Activated T-helper 1 cell treated with Interleukin-2 at 50 U/mL for 16 hours (primary cell): ENCODE measurements at places on chromosomes 11 and 22.

DNA sequence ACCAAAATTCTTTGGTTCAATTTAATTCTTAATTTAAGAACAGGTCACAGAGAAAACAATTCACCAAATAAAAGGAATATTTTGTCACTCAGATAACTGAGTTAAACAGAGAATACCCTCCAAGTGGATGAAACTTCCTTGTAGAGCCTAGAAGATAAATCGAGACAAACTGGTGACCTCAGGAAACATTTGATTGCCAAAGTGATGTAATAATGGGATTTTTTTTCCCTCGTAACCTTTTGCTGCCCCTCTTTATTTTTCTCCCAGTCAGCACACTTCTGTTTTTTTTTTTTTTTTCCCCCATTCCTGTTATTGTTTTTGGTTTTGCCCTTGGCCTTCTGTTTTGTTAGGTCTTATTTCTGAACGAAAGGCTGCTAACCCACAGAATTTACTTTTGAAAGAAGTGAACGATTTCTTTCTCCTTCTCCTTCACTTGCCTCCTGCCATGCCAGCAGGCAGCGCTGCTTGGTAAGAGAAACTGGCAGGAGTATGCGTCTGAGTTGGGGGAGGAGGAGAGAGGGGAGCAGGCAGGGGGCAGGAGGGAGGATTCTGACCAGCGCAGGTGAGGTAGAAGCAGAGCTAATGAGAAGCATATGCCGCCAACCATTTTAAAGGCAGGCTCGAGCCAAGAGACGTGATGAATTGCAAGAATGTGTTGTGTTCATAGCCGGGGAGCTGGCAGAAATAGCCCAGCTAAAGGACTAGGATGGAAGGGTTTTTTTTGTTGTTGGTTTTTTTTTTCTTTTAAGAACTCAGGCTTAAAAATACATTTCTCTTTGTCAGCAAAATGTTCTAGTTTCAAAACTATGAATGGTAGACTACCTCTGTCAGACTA, 121.9 kb upstream of the MTMR2 start:
- no peak for DNase-seq

DNA sequence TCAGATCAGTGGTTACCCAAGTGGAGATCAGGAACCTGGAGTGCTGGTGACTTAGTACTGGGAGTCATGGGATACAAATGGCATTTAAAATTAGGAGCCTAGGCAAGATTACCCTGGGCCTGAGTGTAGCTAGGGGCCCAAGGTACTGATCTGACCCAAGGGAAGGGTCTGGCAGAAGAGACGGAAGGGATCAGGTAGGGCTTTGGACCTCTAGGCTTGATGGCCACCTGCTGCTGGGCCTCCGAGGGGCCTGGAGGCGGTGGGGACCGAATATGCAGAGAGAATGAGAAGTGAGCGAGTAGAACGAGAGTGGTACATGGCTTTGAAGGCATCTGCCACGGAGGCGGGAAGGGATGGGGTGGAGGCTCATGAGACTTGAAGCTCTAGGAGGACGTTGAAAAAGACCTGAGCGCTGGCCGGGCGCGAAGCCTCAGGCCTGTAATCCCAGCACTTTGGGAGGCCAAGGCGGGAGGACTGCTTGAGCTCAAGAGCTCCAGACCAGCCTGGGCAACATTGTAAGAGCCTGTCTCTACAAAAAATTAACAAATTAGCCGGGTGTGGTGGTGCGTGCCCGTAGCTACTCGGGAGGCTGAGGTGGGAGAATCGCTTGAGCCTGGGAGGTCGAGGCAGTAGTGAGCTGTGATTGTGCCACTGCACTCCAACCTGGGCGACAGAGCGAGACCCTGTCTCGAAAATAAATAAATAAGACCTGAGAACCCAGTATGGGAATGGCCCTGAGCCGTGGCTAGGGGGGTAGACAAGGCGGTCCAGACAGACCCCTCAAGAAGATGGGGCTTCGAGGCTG, 563 bp upstream of the PPIL2 start:
- DNase-seq: no peak

GRCh38 chr11:93608364-93608763, 53.1 kb upstream of the CEP295 start:
- DNase-seq: no peak

- DNase-seq: no peak
These were observed 980.5 kb upstream of the CNTN5 start for GRCh38 chr11:98040061-98040808.

- no peak for DNase-seq
These were observed 33.1 kb upstream of the SPON1 start for GRCh38 chr11:13929395-13929891.

DNA sequence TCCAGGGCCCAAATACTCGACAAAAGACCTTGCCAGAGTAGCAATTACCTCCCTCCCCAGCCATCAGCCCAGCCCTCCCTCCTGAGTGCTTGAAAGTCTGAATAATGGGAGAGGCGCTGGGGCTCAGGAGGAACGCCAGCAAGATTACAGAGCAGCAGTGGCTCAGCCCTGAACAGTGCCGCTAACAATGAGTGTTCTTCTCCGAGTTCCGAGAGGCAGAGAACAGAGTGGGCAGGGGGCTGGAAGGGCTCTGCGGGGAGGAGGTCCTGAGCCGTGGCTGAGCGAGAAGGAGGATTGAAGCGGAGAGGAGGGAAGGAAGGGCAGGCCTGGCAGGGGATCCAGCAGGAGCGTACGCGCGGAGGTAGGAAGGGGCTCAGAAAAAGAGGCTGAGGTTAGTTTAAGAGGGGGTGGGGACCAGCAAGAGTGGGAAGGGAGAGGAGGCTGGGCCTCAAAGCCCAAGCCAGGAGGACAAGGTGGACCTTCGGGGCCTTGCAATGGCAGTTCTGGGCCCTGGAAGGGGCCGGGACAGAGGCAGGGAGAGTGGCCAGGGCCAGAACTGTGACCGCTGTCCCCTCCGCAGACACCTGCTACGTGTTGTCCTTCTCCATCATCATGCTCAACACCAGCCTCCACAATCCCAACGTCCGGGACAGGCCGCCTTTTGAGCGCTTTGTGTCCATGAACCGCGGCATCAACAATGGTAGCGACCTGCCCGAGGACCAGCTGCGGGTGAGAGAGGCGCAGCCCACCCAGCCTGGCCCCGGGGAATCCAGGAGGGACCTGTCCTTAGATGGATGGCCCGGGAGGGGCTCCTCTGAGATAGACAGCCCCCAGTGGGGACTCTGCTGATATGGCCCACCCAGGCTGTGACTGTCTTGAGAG, 20.6 kb downstream of the CYTH4 start:
- DNase-seq: no peak

GRCh38 chr11:72988821-72989220, 153.3 kb downstream of the FCHSD2 start:
- no peak for DNase-seq

DNA sequence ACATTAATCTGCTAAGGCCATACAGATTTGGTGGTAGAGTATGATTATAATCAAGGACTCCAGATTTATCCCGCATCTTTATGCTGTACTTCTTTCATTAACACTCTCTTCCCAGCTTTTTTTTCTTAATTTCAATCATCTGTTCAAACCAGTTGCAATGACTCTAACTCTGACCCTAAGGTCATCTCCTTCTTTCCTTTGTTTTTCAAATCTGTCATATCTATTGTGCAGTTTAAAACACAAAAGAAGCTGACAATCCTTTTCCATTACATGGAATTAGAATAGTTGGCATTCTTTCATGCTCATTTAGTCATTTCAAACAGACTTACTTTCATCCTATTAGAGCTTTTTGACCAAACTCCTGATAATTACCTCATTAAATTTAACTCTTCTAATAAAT, 53.6 kb upstream of the GRM5 start:
- DNase-seq: no peak

DNA sequence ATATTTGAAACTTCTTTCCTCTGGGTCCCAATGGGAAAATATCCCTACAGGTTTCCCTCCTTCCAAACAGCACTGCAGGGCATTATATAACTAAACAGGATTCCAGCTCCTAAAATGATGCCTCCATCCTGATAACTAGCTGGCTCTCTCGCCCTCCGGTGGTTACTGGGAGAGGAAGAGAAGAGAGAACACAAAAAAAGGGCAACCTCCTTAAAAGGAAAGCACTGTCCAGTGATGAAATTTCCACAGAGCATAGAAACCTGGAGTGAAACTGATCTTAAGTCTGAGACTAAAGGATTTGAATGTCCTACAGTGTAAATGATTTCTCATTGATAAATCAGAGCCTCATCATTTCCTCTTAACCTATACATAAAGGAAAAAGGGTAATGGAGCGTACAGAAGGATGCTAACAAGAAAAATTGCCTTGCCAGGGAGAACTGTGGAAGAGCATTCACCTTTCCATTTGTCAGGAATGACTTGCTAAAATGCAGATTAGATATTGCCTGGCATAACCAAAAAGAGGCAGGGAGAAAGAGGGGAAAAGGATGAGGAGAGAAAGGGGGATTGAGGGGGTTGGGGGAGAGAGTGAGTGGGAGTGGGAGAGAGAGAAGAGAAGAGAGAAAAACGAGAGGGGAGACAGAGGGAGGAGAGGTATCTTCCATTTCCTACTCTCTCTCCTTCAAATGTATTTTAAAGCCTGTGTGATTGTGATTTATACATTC, 121.3 kb downstream of the APOL5 start:
- DNase-seq: no peak

DNA sequence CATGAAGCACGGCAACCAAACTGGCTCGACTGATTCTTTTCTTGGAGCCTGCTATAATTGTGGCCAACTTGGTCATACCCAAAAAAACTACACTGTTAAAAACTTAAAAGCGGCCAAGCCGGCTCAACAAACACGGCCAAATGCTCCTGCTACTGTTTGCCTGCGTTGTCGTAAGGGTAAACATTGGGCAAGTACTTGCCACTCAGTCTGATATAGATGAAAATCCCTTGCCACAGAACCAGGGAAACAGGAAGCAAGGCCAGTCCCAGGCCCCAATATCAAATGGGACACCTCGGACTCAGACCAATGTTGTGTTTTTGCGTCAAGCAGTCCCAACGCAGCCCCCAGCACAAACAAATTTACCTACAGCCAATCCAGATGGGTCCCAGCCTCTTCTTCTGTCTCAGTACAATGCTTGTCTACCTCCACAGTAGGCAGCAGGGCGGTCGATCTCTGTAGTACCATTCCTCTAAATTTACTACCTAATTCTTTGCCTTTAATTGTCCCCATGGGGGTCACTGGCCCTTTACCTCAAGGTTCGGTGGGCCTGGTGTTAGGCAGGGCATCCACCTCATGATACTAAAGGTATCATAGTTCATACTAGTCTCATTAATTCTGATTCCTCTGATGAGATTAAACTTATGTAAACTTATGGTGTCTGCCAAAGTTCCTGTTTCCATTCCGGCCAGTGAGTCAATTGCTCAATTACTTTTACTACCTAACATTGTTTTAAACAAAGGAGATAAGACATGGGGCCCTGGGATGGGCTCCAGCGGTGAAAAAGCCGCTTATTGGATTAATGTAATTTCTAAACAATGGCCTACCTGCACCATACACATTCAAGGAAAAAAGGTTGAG, 3.7 kb upstream of the COMT start:
- DNase-seq: no peak

- DNase-seq: no peak
These were observed 93.8 kb upstream of the ARHGAP42 start for GRCh38 chr11:100593291-100593690.

DNA sequence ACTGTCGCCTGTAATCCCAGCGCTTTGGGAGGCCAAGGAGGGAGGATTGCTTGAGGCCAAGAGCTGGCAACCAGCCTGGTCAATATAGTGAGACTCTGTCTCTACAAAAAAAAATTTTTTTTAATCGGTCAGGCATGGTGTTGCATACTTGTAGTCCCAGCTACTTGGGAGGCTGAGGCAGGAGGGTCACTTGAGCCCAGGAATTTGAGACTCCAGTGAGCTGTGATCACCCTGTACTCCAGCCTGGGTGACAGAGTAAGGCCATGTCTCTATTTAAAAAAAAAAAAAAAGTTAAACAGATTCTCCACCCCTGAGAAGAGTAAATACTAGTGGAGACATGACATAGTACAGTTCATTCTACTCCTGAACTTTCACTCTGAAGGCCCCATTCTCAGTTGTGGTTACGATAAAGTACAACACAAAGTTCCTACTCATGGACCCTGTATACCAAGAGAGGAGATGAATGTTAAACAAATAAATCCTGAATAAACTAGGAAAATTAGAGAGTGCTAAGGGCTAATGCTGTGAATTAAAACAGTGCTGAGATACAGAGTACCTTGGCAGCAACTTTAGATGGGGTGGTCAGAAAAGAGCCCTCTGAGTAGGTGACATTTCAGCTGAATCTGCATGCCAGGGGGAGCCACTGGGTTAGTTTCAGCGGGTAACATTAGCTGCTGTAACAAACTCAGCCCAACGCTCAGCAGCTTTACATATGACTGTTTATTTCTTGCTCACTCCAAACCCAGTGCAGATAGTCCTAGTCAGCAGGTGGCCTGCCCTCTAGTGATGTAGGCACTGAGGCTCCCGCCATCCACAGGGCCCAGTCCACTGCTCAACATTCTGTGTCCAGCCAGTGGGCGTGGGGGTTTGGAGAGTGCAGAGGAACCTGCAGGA, 75.1 kb downstream of the DBX1 start:
- no peak for DNase-seq

- no peak for DNase-seq
These were observed 20.0 kb downstream of the APLNR start for GRCh38 chr11:57217053-57217452.

GRCh38 chr22:31080164-31080847, 812 bp upstream of the SMTN start:
- no peak for DNase-seq

GRCh38 chr11:93819966-93820695, 30.3 kb downstream of the VSTM5 start:
- DNase-seq: no peak

DNA sequence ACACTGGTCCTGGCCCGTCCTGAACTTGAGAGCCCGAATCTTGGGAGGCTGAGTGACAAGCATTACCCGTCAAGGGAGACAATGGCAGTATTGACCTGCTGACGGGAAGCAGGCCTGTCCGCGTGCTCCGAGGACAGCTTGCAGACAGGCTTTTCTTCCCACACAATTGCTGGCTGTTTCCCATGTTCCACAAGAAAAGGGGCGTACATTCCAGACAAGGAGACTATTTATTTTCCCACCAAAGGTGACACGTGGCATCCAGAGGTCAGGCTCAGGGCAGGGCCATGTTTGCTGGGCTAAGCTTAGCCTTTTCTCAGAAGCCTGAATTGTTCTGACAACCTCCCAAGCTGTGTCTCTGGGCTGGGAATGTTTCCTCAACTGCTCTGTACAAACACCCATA, 86.9 kb upstream of the SPON1 start:
- no peak for DNase-seq

DNA sequence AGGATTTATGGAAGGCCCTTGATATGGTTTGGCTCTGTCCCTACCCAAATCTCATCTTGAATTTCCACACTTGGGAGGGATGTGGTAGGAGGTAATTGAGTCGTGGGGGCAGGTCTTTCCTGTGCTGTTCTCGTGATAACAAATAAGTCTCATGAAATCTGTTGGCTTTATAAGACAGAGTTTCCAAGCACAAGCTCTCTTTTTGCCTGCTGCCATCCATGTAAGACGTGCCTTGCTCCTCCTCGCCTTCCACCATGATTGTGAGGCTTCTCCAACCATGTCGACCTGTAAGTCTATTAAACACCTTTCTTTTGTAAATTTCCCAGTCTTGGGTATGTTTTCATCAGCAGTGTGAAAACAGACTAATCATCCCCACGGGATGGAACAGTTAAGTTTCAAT, 557.2 kb upstream of the ISX start:
- DNase-seq: no peak

GRCh38 chr11:93917673-93918072, 67.3 kb upstream of the VSTM5 start:
- DNase-seq: no peak
